ENCODE measurements at places on chromosomes 1 and 21. TPM values are rescaled to one million over a fixed set of nuclear protein-coding genes. Genes with fewer than 3 reads are reported as not detected.
A peak's percentile ranks its signal among the peaks of the same experiment; 100 is the strongest.

- no peak overlapping the region for H3K27ac ChIP-seq
- H3K27me3 ChIP-seq = peaks cover 64% of the 10 kb centered on the region
- H3K4me3 ChIP-seq = no peak overlapping the region
- peaks cover 8% of the 10 kb centered on the region for H3K4me1 ChIP-seq
- DNase-seq = no peak
- peaks cover 3% of the 10 kb centered on the region for H3K36me3 ChIP-seq
Observed at GRCh38 chr21:36690628-36691554, 8.0 kb upstream of the SIM2 start.

DNA sequence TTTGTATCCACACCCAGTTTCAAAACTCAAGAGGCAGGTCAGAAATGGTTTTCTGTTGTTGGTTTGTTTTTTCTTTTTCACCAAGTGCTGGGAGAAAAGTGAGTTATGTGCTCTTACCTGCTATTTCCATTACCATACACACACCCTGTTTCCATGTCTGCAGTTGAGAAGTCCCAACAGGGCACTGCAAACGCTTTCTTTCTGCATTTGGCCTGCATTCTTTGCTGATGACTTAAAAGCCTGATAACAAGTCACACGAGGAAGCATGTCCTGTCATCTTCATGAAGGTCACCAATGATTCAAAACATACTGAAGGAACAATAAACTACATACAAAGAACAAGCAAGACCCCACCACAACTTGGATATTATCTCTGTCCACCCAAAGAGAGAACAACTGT lies 24.8 kb upstream of the KCNE1 start:
- peaks cover 50% of the 10 kb centered on the region for H3K4me1 ChIP-seq
- H3K27ac ChIP-seq = peak overlapping the region; percentile 88
- no peaks in the 10 kb centered on the region for H3K36me3 ChIP-seq
- H3K4me3 ChIP-seq = no peak overlapping the region

ERICH3 gene
- not detected for total RNA-seq

CHD5 gene
- total RNA-seq = 0.23 TPM

RPTN gene
- not detected for total RNA-seq

ABCD3 gene
- 36.1 TPM for total RNA-seq

LRRC53 gene
- not detected for total RNA-seq

SOX13 gene
- 9.1 TPM for total RNA-seq

GRCh38 chr1:115165776-115166175 lies 76.5 kb upstream of the TSPAN2 start:
- peaks cover 48% of the 10 kb centered on the region for H3K4me1 ChIP-seq
- no peak overlapping the region for H3K27ac ChIP-seq
- DNase-seq = no peak
- H3K36me3 ChIP-seq = no peaks in the 10 kb centered on the region
- H3K27me3 ChIP-seq = no peaks in the 10 kb centered on the region
- no peak overlapping the region for H3K4me3 ChIP-seq

RNU1-2 gene
- total RNA-seq = 1,620 TPM

DNA sequence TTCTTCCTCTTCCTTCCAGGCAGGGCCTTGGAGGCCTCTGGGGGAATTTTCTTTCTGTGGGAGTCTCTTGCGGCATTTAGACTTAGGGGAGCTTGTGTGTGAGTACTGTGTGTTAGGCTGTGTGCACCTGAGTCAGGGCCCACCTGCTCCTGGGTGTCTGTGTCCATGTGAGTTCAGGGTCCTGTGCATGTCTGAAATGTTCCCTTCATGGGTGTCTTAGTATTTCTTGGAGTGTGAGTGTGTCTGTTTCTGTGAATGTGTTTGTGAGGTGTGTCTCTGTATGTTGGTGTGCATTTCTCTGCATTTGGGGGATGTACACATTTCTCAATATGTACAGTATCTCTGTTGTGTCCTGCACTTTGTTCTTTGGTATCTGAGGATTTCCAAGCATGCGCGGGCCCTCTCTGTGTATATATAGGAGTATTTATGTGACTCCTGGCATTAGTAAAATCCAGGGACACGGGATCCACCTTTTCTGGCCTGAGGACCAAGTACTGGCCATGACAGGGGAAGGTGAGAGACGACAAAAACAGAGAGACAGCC lies 2.4 kb downstream of the TFAP2E start:
- no peak overlapping the region for H3K27ac ChIP-seq
- H3K36me3 ChIP-seq = no peaks in the 10 kb centered on the region
- peaks cover 12% of the 10 kb centered on the region for H3K4me1 ChIP-seq
- DNase-seq = no peak

DNA sequence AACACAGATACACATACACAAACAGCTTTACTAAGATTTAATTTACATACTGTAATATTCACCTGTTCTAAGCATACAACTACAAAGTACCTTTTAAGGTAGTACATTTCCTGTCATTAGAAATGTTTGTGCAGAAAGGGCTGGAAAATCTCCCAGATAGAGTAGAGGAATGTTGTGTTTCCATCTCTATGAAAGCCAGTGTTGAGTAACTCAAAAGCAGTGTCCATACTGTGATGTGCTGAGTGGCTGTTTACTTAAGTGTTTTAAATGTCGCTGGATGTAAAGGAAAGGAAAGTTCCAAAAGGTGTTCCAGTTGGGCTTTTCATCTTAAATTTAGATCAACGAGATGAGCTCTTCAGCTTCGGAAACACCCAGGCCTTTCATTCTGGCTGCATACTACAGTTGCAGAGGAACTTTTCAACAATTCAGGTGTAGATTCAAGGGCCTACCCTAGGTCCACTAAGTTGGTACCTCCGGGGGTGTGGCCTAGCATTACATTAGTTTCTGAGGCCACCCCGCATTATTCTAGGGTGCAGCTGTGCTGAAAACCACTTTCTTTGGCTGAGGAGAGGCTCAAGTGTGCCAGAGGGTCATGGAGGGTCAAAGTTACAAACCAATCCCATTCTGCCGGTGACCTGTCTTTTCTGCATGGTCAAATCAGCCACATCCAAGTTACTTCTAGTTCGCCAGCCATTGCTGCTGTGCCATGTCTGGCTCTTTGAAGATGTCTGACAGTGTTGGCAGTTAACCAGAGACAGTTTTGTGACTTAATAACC lies 78.1 kb downstream of the LRRC8D start:
- no peaks in the 10 kb centered on the region for H3K27me3 ChIP-seq
- no peak for DNase-seq
- H3K4me3 ChIP-seq = no peak overlapping the region

PRAMEF11 gene
- total RNA-seq = not detected

DNA sequence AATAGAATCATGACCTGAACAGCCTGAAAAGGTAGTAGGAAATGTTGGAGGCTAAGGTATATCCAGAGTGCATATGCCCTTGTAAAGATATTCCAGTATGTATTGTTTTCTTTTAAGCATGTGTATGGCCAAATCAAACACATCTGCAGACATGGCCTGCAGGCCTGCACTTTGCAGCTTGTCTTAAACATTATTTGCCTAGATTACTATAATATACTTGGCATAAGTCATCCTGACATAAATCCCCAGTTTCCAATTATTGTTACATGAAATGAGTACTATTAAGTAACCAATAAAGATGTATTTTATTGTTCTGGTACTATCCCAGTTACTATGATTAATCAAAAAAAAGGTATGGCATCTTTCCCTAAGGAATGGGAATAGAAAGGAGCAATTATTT lies 169.1 kb upstream of the PTBP2 start:
- DNase-seq = no peak
- no peaks in the 10 kb centered on the region for H3K36me3 ChIP-seq
- no peak overlapping the region for H3K27ac ChIP-seq
- no peak overlapping the region for H3K4me3 ChIP-seq
- H3K27me3 ChIP-seq = no peaks in the 10 kb centered on the region

SPATA46 gene
- total RNA-seq = not detected

GRCh38 chr1:96072021-96072420 lies 649.6 kb upstream of the PTBP2 start:
- no peak for DNase-seq
- no peaks in the 10 kb centered on the region for H3K4me1 ChIP-seq
- H3K36me3 ChIP-seq = no peaks in the 10 kb centered on the region
- H3K27me3 ChIP-seq = peaks cover 8% of the 10 kb centered on the region

- no peak for DNase-seq
- H3K4me3 ChIP-seq = no peak overlapping the region
- H3K27me3 ChIP-seq = peaks cover 25% of the 10 kb centered on the region
- H3K36me3 ChIP-seq = no peaks in the 10 kb centered on the region
- H3K27ac ChIP-seq = no peak overlapping the region
Observed at GRCh38 chr1:181425566-181425965, 57.8 kb upstream of the CACNA1E start.

NHLH1 gene
- total RNA-seq = 0.18 TPM

DNA sequence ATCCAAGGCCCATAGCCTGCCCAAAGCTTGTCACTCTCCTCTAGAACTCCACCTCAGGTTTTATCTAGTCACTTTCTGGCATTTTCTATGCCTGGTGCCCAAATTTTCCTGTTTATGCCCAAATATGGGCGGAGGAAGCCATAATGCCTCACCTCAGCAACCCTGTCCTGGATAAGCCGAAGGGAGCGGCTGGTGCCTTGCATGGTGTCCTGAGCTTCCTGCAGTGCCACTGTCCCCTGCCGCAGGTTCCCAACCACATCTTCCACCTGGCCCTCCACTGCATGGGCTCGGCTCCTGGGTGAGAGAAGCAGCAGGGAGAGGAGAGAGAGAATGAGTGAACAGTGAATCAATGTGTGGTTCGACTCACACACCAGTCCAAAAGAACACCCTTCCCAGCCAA lies 34.2 kb downstream of the CAMK1G start:
- peaks cover 17% of the 10 kb centered on the region for H3K4me1 ChIP-seq
- peaks cover 7% of the 10 kb centered on the region for H3K27me3 ChIP-seq
- no peak for DNase-seq
- H3K27ac ChIP-seq = no peak overlapping the region

All from chondrocyte (in vitro differentiated cells).